ENCODE measurements at places on chromosomes 2 and 18.

GRCh38 chr2:67725731-67726130 lies 328.6 kb downstream of the ETAA1 start:
- H3K27ac ChIP-seq: peak overlapping the region; percentile 40
- peaks cover 3% of the 10 kb centered on the region for H3K36me3 ChIP-seq
- DNase-seq: no peak
- H3K4me3 ChIP-seq: no peak overlapping the region
- H3K27me3 ChIP-seq: peaks cover 6% of the 10 kb centered on the region

DNA sequence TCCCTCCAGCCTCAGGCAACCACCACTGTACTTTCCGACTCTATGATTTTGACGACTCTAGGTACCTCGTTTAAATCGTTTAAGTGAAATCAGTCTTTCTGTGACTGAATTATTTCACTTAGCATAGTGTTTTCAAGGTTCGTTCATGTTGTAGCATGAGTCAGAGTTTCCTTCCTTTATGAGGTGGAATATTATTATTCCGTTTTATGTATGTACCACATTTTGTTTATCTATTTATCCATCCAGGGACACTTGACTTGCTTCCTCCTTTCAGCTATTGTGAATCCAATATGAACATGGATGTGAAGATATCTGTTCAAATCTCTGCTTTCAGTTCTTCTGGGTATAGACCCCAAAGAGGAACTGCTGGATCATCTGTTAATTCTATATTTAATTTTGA lies 19.1 kb downstream of the IL1R2 start:
- no peaks in the 10 kb centered on the region for H3K27me3 ChIP-seq
- no peak overlapping the region for H3K4me3 ChIP-seq
- H3K4me1 ChIP-seq: peaks cover 4% of the 10 kb centered on the region

DNA sequence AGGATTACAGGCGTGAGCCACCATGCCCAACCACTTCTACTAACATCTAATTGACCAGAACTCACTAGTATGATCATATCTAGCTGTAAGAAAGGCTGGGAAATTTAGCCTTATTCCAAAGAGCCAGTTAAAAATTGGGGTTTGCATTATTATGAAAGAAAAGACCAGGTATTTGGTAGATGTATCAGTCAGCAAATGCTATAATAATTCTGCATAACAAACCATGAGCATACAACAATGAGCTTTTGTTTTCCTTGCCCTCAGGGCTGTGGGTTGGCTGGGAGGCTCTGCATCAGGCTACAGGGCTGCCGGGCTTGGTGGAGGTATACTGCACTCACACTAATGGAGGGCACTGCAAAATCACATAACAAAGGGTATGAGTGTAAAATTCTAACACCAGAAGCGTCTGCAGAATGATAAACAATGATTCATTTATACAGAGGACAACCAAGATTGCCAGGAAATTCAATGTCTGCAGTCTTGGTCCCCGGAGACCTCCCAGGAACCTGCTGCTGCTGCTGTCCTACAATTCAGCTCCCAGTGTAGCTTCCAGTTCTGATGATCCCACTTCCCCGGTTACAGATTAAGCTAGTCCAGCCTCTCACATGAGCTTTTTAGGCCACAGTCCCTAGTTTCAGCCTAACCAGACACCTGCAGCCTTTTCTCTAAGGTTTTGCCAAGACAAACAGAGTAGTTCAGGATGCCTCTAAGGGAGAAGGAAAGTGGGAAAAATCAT lies 32.2 kb upstream of the ST3GAL5 start:
- H3K27me3 ChIP-seq: no peaks in the 10 kb centered on the region
- no peaks in the 10 kb centered on the region for H3K36me3 ChIP-seq
- H3K27ac ChIP-seq: no peak overlapping the region
- peaks cover 26% of the 10 kb centered on the region for H3K4me1 ChIP-seq
- DNase-seq: no peak

GRCh38 chr2:231737761-231738160 lies 29.4 kb downstream of the PTMA start:
- H3K27ac ChIP-seq: no peak overlapping the region
- H3K4me1 ChIP-seq: peaks cover 22% of the 10 kb centered on the region
- no peaks in the 10 kb centered on the region for H3K27me3 ChIP-seq

DNA sequence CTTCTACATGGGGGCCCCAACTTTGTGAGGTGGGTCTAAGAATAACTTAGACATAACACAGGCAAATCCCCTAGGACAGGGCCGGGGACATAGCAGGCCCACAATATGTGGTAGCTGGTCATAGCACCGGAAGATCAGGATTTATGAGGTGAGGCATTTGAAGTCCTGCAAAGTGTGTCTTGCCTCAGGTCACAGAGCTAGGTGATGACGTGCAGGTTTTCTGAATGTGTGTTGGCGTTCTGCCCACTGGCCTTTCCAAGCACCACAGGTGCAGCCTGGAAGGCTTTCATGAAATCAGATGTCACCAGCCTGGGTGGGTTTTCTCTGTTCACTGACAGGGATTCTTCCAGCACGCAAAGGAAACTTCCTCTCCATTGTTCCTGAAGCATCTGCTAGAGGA lies 119.1 kb downstream of the LRATD1 start:
- H3K27ac ChIP-seq: no peak overlapping the region
- H3K36me3 ChIP-seq: no peaks in the 10 kb centered on the region
- DNase-seq: no peak
- no peaks in the 10 kb centered on the region for H3K4me1 ChIP-seq
- no peak overlapping the region for H3K4me3 ChIP-seq

GRCh38 chr2:49687918-49688317 lies 533.6 kb upstream of the FSHR start:
- H3K4me3 ChIP-seq: no peak overlapping the region
- no peaks in the 10 kb centered on the region for H3K36me3 ChIP-seq
- H3K4me1 ChIP-seq: no peaks in the 10 kb centered on the region
- H3K27me3 ChIP-seq: peaks cover 5% of the 10 kb centered on the region

DNA sequence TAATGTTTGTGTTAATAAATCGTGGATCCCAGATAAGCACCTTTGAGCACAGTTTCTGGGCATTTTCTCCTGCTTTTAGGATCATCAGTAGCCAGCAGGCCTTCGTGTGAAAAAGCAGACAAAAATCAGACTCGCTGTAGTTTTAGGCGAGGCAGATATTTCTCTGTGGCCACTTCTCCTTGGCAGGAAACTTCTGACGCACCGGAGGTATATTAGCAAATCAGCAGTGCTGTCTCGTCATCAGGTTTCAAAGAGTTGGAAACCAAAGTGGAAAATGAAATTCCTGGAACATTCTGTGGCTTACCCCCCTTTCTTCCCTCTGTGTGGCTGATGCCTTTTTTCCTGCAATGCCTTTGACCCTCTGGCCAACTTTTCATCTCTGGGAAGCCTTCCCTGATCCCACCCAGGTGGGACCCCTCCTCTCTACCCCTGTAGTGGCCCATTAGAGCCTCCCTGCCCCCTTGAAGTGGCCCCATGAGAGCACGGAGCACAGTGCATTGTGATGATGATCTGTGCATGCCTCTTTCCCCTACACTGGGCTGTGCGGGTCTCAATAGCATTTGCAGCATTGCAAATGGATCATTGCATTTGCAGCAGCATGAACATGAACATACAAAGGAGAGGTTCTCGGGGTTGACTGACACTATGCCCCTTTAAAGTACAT lies 93.3 kb downstream of the RNF144A start:
- peaks cover 54% of the 10 kb centered on the region for H3K4me1 ChIP-seq
- no peaks in the 10 kb centered on the region for H3K36me3 ChIP-seq
- H3K4me3 ChIP-seq: no peak overlapping the region
- no peaks in the 10 kb centered on the region for H3K27me3 ChIP-seq

GRCh38 chr2:234243871-234244565 lies 193.5 kb downstream of the SPP2 start:
- H3K4me1 ChIP-seq: peaks cover 29% of the 10 kb centered on the region
- no peaks in the 10 kb centered on the region for H3K27me3 ChIP-seq
- H3K36me3 ChIP-seq: peaks cover 4% of the 10 kb centered on the region
- no peak for DNase-seq

DNA sequence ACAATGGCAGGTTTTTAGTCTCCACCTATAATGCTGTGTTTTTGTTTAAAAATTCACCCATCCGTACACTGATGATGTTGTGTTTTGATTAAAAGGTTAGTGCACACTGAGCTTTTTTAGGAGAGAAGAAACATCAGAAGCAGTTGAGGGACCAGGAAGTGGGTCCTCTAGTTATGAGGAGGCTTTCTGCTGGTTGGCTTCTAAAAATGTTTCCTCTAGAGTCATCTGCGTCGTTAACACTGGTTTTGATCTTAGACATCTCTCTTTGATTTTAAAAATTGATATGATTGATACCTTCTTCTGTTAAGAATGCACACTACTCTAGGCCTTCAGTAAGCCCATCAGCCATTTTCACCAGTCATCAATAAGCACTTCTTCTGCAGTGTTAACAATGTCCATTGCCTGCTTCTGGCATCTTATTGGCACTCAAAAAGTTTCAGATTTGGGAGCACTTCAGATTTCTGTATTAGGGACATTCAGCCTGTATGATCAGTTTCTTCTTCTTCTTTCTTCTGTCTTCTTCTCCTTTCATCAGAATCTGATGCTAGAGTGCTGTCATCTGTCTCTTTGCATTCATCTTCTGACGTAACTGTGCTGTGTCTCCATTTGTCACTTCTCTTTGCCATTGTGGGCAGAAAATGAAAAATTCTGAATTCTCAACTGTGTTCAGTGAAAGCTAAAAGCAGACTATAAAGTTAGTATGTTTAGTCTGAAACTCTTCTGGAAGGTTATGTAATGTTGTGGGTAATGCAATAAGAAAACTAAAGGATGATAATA lies 56.3 kb downstream of the PHLPP1 start:
- H3K36me3 ChIP-seq: peaks cover 2% of the 10 kb centered on the region
- peaks cover 54% of the 10 kb centered on the region for H3K4me1 ChIP-seq
- DNase-seq: no peak
- H3K4me3 ChIP-seq: no peak overlapping the region
- H3K27ac ChIP-seq: no peak overlapping the region

GRCh38 chr18:27278131-27278530 lies 93.0 kb upstream of the CHST9 start:
- H3K4me1 ChIP-seq: no peaks in the 10 kb centered on the region
- H3K27ac ChIP-seq: no peak overlapping the region
- no peak for DNase-seq
- H3K36me3 ChIP-seq: no peaks in the 10 kb centered on the region

GRCh38 chr2:39623917-39624316 lies 41.8 kb upstream of the TMEM178A start:
- H3K4me1 ChIP-seq: peaks cover 6% of the 10 kb centered on the region
- H3K27me3 ChIP-seq: no peaks in the 10 kb centered on the region
- H3K27ac ChIP-seq: peak overlapping the region; percentile 53
- H3K4me3 ChIP-seq: no peak overlapping the region
- peaks cover 4% of the 10 kb centered on the region for H3K36me3 ChIP-seq

DNA sequence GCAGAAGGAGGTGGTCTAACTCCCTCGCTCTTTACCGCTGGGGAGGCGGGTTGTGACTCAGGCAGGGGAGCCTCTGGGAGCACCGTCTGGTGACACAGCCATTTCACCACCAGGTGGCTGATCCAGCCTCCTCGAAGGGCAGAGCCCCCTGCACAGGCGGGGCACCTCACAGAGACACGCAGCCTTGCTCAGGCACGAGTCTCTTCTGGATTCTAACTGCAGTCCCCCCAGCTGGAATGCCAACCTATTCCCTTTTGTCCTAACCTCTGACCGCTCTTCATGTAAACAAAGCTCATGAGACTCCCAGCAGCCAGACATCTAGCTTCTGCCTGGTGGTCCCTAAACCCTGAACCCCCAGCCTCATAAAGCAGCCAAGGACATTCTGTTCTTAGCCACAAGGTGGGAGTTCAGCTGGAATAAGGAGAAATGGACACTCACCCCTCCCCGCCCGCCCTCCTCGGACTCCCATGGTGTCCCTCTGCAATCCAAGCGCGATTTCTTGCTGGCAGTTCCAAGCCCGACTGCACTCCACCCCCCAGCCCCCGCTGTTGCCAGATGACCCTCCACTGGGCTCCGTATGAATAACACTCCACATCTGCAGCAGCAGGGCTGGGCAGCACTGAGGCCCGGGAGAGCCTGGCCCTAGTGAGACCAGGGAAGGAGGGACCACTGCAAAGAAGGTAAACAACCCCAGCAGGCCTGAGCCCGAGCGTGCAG lies 84.3 kb downstream of the TNS1 start:
- no peaks in the 10 kb centered on the region for H3K36me3 ChIP-seq
- no peak for DNase-seq
- no peak overlapping the region for H3K27ac ChIP-seq
- peaks cover 4% of the 10 kb centered on the region for H3K27me3 ChIP-seq

- H3K36me3 ChIP-seq: no peaks in the 10 kb centered on the region
- DNase-seq: no peak
- no peak overlapping the region for H3K4me3 ChIP-seq
- peaks cover 28% of the 10 kb centered on the region for H3K4me1 ChIP-seq
These were observed 234.1 kb downstream of the DYSF start for GRCh38 chr2:71687412-71687811.

- H3K36me3 ChIP-seq: no peaks in the 10 kb centered on the region
- H3K4me3 ChIP-seq: no peak overlapping the region
- H3K4me1 ChIP-seq: peaks cover 11% of the 10 kb centered on the region
- DNase-seq: no peak
- H3K27ac ChIP-seq: no peak overlapping the region
These were observed 30.0 kb upstream of the OTOF start for GRCh38 chr2:26507932-26508331.

DNA sequence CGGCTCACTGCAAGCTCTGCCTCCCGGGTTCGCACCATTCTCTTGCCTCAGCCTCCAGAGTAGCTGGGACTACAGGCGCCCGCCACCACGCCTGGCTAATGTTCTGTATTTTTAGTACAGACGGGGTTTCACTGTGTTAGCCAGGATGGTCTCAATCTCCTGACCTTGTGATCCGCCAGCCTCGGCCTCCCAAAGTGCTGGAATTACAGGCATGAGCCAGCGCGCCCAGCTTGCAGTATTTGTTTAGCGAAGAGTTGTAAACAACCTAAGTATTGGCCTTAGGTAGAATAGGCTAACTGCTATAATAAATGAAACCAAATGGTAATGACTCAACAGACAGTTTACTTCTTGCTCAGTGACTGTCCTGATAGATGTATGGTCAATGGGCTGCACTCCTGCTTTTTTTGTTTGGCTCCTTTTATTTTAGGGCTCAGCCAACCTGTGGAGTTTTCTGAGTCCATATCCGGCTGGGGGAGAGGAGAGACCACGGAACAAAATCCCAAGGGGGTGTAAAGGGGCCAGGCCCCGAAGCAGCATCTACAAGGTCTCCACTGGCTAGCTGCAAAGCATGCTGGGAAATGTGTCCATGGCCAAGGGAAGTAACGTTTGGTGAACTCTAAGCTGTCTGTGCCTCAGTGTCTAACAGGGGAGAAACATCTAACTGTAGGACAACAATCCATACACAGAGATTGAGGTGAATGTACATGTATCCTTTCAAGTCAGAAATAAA lies 841.0 kb upstream of the ID2 start:
- H3K4me1 ChIP-seq: peaks cover 26% of the 10 kb centered on the region
- H3K36me3 ChIP-seq: peaks cover 4% of the 10 kb centered on the region
- H3K27ac ChIP-seq: no peak overlapping the region
- no peak for DNase-seq
- no peak overlapping the region for H3K4me3 ChIP-seq

- peaks cover 3% of the 10 kb centered on the region for H3K36me3 ChIP-seq
- no peaks in the 10 kb centered on the region for H3K27me3 ChIP-seq
- DNase-seq: no peak
- peaks cover 44% of the 10 kb centered on the region for H3K4me1 ChIP-seq
- peak overlapping the region; percentile 75 for H3K4me3 ChIP-seq
- H3K27ac ChIP-seq: peak overlapping the region; percentile 47
These were observed 38.4 kb upstream of the MRPL19 start for GRCh38 chr2:75607988-75608683.

- no peak overlapping the region for H3K4me3 ChIP-seq
- H3K27me3 ChIP-seq: no peaks in the 10 kb centered on the region
- no peak overlapping the region for H3K27ac ChIP-seq
- H3K4me1 ChIP-seq: no peaks in the 10 kb centered on the region
- no peaks in the 10 kb centered on the region for H3K36me3 ChIP-seq
These were observed 97.3 kb upstream of the DCC start for GRCh38 chr18:52242711-52243110.

GRCh38 chr2:131105950-131106801 lies 1.0 kb downstream of the PLEKHB2 start:
- H3K36me3 ChIP-seq: peaks cover 2% of the 10 kb centered on the region
- peaks cover 32% of the 10 kb centered on the region for H3K4me1 ChIP-seq
- H3K27me3 ChIP-seq: no peaks in the 10 kb centered on the region
- H3K27ac ChIP-seq: peak overlapping the region; percentile 75
- H3K4me3 ChIP-seq: peak overlapping the region; percentile 96
